Cardiac muscle cell (in vitro differentiated cells and primary cell): ENCODE measurements at places on chromosomes 1 and 21.
A peak's percentile ranks its signal among the peaks of the same experiment; 100 is the strongest.

- no peaks in the 10 kb centered on the region for H3K36me3 ChIP-seq
- no peak overlapping the region for H3K4me3 ChIP-seq
- no peak overlapping the region for H3K27ac ChIP-seq
- H3K27me3 ChIP-seq = no peaks in the 10 kb centered on the region
- no peak for DNase-seq
These were observed 52.3 kb upstream of the DUSP10 start for GRCh38 chr1:221794079-221794670.

GRCh38 chr21:44425895-44426662 lies 29.2 kb upstream of the LRRC3 start:
- no peaks in the 10 kb centered on the region for H3K4me1 ChIP-seq
- no peak overlapping the region for H3K27ac ChIP-seq
- no peak overlapping the region for H3K4me3 ChIP-seq
- DNase-seq = no peak
- no peaks in the 10 kb centered on the region for H3K36me3 ChIP-seq

GRCh38 chr1:181202986-181203555 lies 114.6 kb downstream of the IER5 start:
- H3K36me3 ChIP-seq = no peaks in the 10 kb centered on the region
- no peak for DNase-seq
- H3K27ac ChIP-seq = no peak overlapping the region
- no peak overlapping the region for H3K4me3 ChIP-seq
- no peaks in the 10 kb centered on the region for H3K27me3 ChIP-seq

GRCh38 chr1:41396084-41396483 lies 34.9 kb downstream of the FOXO6 start:
- H3K4me3 ChIP-seq = no peak overlapping the region
- peaks cover 47% of the 10 kb centered on the region for H3K4me1 ChIP-seq

DNA sequence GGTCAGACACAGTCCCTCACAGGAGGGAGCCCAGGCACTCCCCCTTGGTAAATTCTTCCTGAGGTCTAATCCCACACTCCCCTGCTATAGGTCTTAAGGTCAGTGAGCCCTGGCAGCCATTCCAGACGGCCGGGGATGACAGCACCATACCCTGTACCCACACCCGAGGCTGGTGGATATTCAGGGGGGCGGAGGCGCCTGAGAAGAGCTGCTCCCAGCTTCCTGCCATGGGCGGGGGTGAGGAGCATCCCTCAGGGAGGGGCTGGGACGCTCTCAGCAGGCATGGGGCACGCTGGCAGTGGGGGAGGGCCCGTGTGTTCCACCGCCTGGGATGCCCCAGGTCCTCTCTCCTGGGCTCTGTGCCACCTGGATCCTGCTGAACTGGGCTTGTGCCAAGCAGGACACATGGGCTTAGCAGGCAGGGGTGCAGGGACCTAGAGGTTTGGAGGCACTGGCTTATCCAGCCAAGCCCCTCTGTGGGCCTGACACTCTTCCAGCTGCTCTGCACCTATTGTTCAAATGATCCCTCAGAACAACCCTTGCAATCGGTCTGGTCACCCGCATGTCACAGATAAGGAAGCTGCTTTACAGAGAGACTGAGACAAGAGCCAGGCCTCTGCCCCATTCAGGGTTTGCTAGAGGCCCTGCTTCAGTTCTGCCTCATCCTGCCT lies 5.7 kb upstream of the ADGRB2 start:
- peak overlapping the region; percentile 69 for H3K27ac ChIP-seq
- no peaks in the 10 kb centered on the region for H3K36me3 ChIP-seq
- peak; percentile 63 for DNase-seq
- no peak overlapping the region for H3K4me3 ChIP-seq
- peaks cover 33% of the 10 kb centered on the region for H3K27me3 ChIP-seq
- H3K4me1 ChIP-seq = peaks cover 42% of the 10 kb centered on the region
